Suprapubic skin (tissue), 4 donors: ENCODE measurements at places on chromosomes 7 and 10.

- peaks cover 15% of the 10 kb centered on the region for H3K4me1 ChIP-seq
- no peak overlapping the region for H3K27ac ChIP-seq
- DNase-seq = no peak
- H3K36me3 ChIP-seq = no peaks in the 10 kb centered on the region
- H3K4me3 ChIP-seq = no peak overlapping the region
- no peaks in the 10 kb centered on the region for H3K27me3 ChIP-seq
Measured at GRCh38 chr10:6019796-6020195, 42.4 kb downstream of the IL2RA start.

DNA sequence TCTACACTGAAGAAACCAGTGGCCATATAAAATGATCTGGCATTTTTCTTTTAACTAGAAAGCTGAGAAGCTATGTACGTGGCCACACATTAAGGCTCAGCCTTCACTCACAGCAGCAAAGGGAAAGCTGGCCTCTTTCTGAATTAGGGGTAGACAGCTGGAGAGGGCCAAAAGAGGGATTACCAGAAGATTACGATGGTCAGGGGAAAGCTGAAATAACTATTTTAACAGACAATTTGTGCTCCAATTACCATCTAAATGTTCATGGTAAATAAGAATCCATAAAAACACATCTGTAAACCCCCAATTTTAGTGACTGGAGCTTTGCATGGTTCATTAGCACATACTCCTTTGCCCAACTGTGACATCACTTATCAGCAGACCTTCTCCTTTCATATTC, 314.3 kb downstream of the HPSE2 start:
- H3K4me3 ChIP-seq = no peak overlapping the region
- no peaks in the 10 kb centered on the region for H3K36me3 ChIP-seq
- no peaks in the 10 kb centered on the region for H3K27me3 ChIP-seq
- H3K4me1 ChIP-seq = no peaks in the 10 kb centered on the region

DNA sequence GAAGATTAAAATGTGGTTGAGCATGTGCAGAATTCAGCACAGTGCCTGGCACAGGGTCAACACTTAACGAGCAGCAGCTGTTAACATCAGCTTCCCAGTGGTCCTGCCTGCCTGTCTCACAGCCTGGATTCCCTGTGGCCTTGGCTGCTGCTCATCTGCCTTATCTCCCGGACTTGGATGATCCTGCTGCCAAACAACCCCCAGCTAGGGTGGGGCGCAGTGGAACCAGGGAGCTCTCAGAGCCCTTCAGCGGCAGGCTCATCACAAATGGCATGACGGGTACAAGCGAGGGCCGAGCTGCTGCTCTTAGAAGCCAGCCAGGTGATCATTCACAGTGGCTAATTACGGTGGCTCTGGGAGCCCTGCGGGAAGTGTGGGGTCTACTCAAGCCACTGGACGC, 13.0 kb upstream of the SMARCD3 start:
- no peak overlapping the region for H3K27ac ChIP-seq
- no peaks in the 10 kb centered on the region for H3K27me3 ChIP-seq
- no peaks in the 10 kb centered on the region for H3K36me3 ChIP-seq
- H3K4me3 ChIP-seq = no peak overlapping the region
- DNase-seq = no peak

DNA sequence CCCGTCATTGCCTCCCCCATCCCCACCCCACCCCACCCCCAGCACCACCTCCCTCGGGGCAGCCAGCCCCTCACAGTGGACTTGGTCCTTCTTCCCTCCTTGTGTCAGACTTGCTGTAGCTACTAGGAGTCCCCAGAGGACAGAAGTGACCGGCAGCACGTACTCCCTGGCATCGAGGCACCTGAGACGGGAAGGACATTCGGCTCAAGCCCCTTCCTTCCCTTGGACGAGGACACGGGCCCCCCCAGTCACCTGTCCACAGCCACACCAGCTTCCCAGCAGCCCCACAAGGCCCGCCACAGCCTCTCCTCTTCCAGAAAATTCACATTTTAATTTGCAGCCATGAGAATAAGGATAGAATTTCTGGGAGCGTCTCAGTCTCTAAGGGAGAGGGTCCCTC, 267.8 kb upstream of the SHH start:
- no peaks in the 10 kb centered on the region for H3K27me3 ChIP-seq
- no peak overlapping the region for H3K27ac ChIP-seq
- H3K4me3 ChIP-seq = no peak overlapping the region

GRCh38 chr7:91089382-91089963, 174.8 kb upstream of the FZD1 start:
- H3K27ac ChIP-seq = no peak overlapping the region
- no peaks in the 10 kb centered on the region for H3K27me3 ChIP-seq

GRCh38 chr7:101739775-101740398, 77.5 kb upstream of the CUX1 start:
- H3K4me3 ChIP-seq = no peak overlapping the region
- DNase-seq = no peak
